D721Med (cell line): ENCODE measurements at places on chromosomes 6 and 20.

DNA sequence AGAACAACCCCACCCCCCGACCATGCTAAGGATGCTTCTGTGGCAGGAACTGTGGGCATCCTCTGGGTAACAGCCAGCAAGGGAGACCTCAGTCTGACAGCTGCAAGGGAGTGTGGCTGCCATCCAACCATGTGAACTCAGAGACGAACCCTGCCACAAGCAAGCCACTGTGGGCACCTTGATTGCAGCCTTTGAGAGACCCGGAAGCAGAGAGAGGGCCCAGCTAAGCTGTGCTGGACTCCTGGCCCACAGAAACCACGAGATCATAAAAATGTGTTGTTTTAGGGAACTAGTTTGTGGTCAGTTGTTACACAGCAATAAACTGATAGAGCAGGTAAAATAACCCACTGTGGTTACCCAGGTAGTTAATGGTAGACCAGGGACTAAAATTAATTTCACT is 414.6 kb downstream of the CDH26 start:
- no peak for DNase-seq

DNA sequence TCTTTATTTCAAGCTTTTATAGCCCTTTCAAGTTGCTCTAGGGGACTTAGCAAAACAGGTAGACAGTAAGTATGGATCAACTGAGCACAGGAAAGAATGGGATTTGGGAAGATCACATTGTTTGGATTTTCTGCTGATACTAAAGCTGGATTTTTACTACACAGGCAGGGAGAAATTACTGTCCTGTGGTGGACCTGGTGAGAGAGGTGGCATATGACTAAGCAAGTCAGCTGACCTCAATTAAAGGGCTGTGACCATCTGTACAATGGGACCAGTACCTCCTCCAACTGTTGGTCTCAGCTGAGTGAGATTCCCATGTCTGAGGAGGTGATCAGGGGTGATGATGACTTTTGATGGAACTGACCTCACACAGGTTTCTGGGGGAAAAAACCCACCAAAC is 28.0 kb downstream of the RREB1 start:
- DNase-seq, result no peak

DNA sequence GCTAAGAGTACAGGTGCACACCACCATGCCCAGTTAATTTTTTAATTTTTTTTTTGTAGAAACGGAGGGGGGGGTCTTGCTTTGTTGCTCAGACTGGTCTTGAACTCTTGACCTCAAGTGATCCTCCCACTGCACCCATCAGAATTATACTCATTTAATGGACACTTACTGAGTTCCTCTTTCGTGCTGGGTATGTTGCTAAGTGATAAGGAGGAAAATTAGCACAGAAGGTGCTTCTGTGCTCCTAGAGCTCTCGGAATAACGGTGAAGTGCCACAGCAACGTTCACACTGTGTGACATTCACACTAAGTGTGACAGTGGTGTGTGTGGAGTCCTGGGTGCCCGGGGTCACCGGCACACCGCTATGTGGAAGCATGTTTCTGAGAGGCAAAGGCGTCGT is 32.1 kb upstream of the BMP6 start:
- DNase-seq, result no peak

DNA sequence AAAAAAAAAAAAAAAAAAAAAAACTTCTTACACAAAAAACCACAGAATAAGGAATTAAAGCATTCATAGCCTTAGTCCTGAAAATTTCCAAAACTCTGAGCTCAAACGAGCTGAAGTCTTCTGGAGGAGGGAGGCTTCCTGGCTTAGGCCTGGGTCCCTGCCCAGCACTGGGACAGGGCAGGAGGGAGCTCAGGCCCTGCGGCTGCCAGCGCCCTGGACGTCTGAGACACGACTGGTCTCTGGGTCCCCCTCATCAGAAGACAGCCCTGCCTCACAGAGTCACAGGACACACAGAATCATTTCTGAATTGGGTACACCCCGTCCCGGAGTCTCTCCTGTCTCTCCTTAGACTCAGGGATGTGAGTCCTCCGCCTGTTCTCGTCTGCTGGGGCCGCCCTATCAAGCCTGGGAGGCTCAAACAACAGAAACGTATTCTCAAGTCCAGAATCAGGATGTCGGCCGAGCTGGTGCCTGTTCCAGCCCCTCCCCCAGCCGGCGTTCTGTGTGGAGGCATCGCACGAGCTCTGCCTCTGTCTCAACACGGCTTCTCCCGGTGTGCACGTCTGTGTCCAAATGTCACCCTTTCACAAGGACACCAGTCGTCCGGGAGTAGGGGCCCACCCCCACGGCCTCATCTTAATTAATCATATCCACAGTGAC is 39.4 kb downstream of the ZBTB46 start:
- DNase-seq, result no peak

GRCh38 chr6:21739838-21740237 is 146.3 kb downstream of the SOX4 start:
- no peak for DNase-seq

DNA sequence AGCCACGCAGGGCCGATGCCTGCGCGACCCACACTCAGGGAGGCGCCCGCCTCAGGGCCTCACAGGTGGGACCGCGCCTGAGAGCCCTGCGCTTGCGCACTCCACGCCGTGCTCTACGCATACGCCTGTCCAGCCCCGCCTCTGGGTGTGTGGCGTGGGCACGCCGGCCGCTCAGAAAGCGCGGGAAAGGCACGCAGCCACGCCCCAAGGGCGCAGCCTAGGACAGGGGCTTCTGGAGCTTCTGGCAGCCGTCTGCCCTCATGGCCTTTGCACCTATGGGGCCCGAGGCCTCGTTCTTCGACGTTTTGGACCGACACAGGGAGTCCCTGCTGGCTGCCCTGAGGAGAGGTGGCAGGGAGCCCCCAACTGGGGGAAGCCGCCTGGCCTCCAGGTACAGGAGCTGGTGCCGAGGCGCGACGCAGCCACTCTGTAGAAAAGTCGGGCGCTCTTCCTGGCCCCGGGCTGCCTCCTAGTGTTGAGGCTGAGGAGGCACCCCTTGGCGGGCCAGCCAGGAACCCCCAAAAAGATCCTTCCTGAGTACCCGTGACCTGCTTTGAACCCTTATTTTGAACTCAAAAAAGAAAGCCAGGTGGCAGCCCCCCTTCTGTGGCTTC is at the start of gene SPO11:
Gene SPO11 (plus strand): TSS at position 196 of the 614 bp plus-strand sequence. CDS start 65 bp downstream, at position 261.
- no peak for DNase-seq

DNA sequence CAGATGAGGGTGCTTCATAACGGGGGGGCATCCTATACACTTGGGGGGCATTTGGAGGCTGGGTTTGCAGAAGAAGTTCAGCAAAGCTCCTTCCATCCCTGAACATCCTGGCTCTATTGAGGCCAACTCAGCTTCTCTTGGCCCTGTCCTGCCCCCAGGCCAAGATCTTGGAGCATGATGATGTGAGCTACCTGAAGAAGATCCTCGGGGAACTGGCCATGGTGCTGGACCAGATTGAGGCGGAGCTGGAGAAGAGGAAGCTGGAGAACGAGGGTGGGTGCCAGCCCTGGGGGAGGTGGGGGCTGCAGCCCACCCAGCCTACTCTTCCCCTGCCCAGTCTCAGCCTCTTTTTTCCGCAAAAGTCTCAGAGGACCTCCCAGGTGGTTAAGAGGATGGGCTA is 17.2 kb downstream of the GDAP1L1 start:
- DNase-seq, result no peak

DNA sequence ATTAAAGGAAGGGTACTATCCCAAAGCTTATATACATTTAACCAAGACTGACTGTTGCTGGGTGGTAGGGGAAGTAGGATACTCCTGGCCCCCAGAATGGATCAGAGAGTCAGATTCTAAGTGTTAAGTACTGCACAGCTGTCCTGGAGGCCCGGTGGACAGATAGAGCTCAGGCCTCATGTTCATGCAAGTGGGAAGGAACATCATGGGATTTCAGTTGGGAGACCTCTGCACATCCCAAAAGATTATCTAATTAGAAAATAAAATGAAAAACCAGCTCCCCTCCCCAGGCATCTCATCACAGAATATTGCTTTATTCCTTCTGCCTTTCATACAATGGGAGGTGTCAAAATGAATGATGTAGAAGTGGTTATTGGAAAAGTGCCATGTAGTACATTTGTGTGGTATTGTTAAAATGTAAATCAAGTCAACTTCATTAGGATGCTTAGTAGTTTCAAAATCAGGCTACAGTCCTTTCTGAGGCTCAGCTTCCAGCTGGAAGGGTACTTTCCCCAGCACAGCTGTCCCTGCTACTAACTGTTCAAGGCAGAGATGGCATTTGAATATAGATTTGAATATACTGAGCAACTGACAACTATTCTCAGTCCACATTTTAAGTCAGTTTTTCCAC is 82.9 kb downstream of the SLC35B3 start:
- DNase-seq, result no peak

DNA sequence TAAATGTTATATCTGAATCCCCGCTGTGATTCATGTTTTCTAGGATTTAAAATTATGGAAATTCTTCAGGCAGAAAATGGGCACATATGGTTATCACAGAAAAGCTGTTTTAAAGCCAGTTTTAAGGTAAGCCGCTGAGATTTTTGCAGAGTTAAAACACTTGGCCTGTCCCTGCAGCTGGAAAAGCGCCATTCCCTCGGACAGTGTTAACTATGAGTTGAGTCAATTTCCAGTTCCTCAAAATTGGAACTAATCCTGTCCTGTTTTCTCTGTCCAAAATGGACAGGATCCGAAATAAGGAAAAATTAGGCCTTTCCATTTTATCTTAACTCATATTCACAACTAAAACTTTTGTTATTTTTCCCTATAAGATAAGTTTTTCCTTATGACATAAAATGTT is 225.2 kb downstream of the SAMD5 start:
- DNase-seq, result no peak

- DNase-seq, result no peak
Measured at GRCh38 chr20:4901031-4901818, 100.1 kb downstream of the SLC23A2 start.

DNA sequence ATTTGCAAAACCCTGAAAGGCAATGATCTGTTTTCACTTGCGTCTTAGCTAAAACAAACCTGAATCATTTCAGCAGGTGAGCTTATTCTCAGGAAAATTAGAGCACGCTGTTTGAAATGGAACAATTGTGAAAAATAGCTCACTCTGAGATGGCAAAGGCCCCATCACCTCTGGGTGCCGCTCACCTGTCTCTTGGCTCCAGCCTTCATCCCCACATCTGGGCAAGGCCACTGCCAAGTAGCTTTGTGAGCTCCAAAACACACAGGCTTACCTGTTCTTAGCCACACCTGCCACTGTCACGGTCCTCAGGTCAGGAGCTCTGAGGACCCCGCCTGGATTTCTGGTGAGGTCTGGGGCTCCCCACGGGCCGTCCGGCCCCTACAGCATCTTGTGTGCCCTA is 66.7 kb downstream of the SMOC2 start:
- DNase-seq, result no peak

DNA sequence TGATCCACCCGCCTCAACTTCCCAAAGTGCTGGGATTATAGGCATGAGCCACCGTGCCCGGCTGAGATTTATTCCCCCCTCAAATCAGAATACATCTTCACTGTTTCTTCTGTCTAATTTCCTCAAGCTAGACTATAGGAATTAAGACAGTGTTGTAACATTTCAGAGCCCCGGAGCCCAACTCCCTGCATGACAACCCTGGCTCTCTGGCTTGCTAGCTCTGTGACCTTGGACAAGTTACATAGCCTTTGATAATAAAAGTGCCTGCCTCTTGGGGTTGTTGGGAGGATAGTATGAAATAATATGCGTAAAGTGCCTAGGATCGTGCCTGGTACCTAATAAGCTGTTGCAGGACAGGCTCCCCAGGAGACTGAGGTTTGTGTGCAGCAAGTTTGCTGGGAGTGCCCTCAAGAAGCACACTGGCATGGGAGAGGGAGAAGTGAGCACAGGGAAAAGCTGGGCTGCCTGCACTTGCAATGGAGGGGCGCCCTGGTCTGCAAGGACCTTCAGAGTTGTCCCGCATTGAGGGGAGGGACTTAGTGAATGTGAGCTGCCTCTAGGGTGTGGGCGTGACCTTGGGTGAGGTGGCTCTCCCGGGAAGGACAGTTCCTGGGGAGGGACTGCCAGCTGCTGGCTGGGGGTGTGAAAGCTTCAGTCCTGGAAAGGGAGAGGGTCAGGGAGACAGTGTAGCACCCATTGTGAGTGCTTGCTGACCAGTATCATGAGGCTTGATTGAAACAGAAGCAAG is 43.4 kb downstream of the TAF8 start:
- no peak for DNase-seq

- no peak for DNase-seq
Measured at GRCh38 chr20:57996936-57997890, 231.2 kb downstream of the ANKRD60 start.

DNA sequence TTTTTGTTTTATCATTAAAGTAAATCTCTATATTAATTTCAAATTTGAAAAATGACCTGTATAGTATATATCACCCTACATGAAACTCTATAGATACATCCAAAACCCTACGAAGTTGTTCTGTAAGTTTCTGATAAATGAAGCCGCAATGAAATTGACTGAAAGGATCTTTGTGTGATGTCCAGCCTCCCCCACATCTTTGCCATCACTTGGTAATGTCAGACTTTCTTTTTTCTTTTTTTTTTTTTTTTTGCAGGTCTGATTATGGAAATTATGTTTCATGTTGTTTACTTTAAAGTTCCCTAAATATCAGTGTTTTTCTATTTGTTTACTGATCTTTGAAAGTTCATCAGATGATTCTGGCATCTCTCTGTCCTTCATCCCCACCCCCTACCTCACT is 155.6 kb upstream of the CDH4 start:
- no peak for DNase-seq

DNA sequence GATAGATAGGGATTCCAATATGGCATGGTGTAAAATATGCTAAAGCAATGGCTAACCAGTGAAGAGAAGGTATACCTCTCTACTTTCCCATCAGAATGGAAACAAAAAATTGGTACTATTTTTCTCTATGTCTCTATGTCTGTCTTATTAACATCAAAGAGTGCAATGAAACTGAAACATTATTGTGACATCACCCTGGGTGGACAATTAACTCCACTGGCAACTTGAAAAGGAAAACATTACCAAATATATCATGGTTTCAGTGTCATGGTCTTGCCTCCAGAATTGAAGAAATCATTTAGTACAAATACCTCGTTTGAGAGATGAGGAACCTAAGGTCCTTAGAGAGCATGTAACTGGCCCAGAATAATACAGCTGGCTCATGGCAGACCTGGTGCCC is 1132.5 kb upstream of the MAP3K7 start:
- no peak for DNase-seq

DNA sequence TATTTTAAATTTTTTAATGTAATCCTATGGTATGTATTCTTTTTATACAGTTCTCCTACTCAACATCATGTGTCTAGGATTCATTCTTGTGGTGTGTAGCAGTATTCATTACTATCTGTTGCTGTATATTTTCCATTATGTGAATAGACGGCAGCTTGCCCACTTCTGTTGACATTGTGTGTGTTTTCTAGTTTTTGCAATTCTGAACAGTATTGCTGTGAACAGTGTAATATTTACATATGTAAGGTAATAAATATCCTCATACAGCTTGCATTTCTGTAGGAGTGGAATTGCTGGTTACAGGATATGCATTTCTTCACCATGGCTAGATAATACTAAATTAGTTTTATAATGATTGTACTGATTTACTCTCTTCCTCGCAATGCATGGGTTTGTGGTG is 51.9 kb downstream of the SCAF8 start:
- DNase-seq, result no peak

DNA sequence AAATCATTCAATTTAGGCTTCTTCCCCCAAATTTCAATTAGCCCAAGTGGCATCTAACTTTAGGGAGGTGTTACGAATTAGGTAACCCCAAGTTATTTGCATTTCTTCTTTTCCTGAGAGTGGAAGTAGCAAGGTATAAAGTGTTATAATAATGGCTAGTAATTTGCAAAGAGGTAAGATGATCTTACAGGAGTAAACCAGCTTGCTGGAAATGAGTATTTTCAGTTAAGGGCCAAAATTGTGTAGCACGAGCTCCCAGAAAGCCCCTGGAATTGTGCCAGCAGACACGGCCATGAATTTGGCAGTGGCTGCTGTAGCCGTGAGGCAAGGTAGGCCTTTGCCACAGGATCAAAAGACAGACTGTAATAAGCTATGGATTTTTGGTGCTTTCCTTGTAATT is 38.0 kb downstream of the CITED2 start:
- DNase-seq, result no peak
